ENCODE measurements at places on chromosomes 12 and 14. TPM values are rescaled to one million over a fixed set of nuclear protein-coding genes. Genes with fewer than 3 reads are reported as not detected.

Gene MEG3
- total RNA-seq: 389 TPM

Gene RD3L
- not detected for total RNA-seq

Gene TAS2R10
- 15.0 TPM for total RNA-seq

Gene TAS2R7
- 0.94 TPM for total RNA-seq

Gene STAT6
- total RNA-seq: 3.1 TPM

Gene GPR65
- not detected for total RNA-seq

Gene SLC38A4
- total RNA-seq: 0.63 TPM

Measured in parietal lobe (tissue), 2 donors.